ENCODE measurements at places on chromosomes 3 and 15.

GRCh38 chr3:195254454-195255175 is 16.3 kb downstream of the XXYLT1 start:
- no peak for DNase-seq

DNA sequence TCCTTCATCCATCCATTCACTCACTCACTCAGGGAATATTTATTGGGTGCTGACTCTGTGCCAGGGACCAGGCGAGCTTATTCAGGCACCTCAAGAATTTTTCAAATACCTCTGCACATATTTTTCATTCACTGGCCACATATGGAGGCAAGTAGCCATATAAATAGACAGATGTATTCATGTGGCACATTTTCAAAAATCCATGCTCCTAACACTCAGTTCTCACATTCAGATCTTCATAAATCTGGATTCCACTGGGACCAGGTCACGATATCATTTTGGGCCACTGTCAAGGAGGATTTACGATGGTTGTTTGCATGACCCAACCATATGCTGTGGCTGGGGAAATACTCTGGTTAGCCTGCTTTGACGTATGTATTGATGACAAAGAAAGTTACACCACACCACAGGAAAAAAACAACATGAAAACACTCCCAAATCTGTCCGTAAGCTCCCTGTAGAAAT is 241.8 kb upstream of the LRTM1 start:
- DNase-seq: no peak

GRCh38 chr3:127784283-127784682 is 38.0 kb downstream of the MGLL start:
- DNase-seq: no peak

DNA sequence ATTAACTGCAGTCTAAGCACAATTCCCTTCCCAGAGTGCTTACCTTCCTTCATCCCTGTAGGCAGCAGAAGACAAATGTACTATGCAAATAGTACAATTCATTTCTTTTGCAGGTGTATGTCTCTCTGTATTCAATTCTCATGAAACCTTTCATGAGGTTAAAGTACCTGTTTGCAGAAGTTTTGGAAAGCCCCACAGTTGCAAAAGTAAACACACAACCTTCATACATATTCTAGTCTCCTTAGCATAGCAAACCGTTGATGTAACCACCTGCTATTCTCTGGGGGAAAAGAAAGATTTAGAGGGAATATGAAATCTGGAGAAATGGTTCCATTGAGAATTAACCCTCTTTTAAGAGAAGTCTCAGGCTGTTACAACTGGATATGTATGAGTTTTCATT is 200.3 kb upstream of the SUCLG2 start:
- DNase-seq: no peak

DNA sequence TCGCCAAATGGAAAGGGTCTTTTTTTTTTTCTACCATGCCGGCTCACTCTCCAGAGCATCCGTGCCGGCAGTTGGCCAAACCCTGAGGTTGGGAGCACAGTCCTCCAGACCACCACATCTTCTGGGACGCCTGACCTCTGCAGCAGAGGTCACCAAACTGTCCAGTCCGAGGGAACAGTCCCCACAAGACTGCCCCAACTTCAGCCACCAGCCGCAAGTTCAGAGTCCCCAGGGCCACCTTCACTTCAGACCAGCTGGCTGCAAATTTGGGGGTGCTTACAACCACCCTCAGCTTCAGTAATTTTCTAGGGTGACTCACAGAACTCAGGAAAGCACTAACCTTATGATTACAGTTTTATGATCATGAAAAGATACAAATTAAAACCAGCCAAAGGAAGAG is 28.9 kb downstream of the PLA2G4D start:
- no peak for DNase-seq

DNA sequence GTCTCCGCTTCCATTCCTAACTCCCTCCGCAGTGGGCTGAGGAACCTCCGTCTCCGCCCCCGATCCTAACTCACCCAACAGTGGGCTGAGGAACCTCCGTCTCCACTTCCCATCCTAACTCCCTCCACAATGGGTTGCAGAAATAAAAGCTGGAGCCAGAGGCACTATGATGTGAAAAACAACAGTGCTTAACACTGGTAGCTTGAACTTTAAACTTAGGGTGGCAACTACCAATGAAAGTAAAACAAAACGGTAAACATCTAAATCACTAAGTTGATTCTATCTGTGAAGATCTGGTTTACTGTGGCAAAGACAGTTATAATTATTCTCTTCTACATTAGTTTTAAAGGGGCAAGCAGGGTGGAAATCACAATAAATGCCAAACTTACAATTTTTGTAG is 25.9 kb upstream of the GP5 start:
- DNase-seq: no peak

- no peak for DNase-seq
Measured at GRCh38 chr3:24311881-24312280, 182.8 kb downstream of the THRB start.

DNA sequence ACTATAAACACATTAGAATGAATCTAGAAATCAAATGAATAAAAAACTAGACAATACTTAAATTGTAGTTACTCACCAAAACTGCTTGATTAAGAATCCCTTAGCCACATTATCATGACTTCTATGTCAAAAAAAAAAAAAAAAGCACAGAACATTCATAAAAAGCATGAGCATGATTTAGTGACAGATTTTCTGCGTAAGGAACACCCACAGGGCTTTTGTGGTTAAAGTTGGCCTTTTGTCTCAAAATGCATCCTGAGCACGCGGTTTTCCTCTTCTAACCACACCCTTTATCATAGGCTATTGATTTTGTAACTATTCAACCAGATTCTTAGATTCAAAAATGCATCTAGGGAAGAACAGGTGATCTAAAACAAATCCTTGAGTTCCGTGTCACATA is 334.0 kb upstream of the NR2F2 start:
- DNase-seq: peak; percentile 1

- peak; percentile 47 for DNase-seq
Measured at GRCh38 chr3:37897763-37898162, 36.1 kb downstream of the CTDSPL start.

DNA sequence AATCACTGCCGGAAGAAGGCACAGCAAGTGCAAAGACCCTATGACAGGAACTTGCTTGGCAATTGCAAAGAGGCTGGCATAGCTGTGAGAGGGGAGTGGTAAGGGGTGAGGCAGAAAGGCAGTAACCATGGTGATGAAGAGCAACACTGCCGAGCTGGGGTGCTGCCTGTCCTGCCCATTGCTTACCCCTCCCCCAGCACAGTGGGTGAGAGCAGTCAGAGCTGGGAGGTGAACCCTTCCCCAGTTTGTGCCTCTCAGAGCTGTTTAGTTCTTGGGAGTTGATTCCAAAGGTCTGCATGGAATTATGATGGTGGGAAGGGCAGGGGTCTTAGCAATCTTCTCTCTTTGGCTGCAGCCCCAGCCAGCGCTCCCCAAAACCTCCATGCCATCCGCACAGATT is 8.8 kb downstream of the TYRO3 start:
- no peak for DNase-seq

DNA sequence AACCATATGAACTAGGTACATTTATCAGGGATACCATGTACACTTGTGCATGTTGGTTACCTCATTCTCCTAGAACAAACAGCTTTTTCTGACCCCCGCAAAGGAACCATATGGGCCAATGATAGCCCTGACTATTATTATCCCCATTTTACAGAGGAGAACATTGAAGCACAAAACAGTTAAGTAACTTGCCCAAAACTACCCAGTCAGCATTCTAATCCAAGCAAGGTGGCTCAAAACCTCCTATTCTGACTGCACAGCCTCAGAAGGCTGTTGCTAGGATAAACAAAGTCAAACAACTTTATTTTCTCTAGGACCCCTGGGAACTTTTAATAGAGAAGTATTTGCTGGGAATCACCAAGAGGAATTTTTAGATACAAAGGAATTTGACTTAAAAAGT is 36.7 kb downstream of the CFAP44 start:
- DNase-seq: no peak

DNA sequence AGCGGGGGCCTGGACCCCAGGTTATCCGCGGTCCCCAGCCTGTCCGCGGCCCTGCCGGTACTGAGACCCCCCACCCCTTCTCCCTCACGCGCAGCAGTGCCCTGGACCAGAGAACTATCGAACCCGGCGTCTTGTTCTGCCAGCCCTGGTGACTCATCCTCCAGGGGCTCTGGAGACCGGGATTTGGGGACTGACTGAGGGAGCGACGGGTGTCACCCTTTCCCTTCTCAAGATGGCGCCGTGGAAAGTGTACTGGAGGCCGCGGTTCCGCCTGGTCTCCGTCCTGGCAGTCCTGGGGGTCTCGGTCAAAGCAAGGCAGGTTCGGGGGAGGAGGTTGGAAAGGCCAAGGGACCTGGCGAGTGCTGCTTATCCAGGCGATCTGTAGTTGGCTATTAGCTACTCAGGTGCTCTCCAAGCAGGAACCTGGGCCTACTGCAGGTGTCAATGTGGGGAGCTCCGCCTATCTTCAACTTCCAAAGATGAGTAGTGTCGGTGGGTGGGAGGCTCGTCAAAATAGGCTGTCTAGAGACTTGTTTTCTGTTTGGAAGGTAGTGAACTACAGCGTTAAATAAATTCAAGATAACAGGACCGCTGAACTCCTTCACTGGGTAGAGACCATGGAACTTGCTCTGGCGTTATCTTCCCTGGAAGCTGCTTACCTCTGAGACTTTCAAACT is 790 bp downstream of the RAB5A start:
- DNase-seq: peak; percentile 60

DNA sequence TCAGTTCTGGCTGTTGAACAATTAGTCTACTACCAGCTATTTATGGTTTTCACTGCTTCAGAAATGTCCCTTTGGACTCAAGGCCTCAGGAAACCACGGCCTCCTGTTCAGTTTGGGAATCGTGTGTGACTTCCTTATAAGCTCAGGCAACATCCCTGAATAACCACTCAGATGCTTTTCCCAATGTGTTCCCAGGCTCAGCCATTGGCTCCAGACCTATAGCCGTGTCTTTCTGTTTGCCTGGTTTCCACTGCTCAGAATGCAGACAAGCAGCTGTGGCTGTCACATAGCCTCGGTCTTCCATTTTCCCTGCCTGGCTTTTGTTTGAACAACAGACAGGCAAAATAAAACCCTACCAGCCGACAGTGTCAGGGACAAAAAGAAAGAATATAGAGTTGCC is 63.2 kb upstream of the ATP2B2 start:
- DNase-seq: no peak

GRCh38 chr3:130480736-130481135 is 36.2 kb upstream of the COL6A6 start:
- DNase-seq: peak; percentile 31

- no peak for DNase-seq
Measured at GRCh38 chr3:108736821-108737220, 20.4 kb downstream of the RETNLB start.

GRCh38 chr3:181921220-181921619 is 209.5 kb downstream of the SOX2 start:
- no peak for DNase-seq

DNA sequence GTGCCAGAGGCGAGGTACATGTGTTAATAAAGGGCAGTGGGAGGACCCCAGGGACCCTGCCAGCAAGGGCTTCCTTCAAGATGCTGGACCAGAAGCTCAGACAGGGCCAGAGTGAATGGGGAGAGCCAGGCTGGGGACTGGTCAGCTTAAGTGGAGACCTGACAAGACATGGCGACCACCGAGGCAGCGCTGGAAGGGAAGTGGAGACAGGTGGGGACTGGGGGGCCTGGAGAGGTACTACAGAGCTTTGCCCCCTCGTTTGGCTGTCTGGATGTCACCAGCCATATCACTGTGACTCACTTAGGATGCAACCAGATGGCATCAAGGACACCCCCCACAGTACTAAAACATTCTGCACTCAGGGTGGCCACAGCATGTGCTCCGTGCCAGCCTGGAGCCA is 97.9 kb downstream of the ADCY5 start:
- DNase-seq: no peak

DNA sequence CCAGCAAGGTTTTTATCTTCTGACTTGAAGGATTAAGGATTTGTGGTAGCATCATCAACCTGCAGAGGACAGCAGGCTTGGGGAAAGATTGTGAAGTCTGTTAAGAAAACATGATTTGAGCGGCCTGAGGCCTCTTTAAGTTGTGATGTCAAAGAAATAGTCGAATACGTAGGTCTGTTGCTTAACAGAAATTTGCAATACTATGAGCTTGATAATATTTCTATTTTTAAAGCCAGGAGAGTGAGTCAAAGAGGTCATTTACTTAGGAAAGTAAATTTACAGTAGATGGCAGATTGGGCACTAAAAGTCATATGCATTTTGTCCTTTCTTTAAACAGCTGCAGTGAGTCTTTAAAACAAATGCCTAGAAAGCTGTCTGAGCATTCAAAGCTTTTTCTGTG is 336.3 kb downstream of the DIPK2A start:
- DNase-seq: no peak

DNA sequence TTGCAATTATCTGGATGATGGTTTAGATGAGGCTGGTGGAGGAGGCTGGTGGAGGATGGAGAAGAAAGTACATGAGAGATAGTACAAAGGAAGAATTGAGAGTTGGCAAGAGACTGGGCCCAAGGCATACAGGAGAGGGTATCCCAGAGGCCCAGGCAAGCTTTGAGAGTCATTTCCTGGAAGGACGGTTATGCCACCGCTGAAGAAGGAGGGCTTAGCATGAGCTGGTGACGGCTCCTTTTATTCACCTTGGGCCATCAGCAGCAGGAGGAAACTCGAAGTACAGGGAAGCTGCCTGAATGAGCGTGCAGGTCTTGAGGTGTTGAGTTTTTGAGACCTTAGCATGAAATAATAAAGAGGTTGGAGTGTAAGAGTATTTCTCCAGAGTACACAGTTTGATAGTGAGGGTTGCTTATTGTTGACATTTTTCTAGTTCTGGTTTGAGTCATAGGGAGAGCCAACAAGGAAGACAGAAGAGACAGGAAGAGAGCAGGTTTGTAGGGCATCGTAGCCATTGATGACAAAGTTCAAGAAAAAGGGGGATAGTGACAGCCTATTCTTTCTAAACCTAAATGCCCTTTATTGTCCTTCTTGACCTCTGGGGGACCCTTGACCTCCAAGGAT is 13.8 kb downstream of the THSD4 start:
- DNase-seq: no peak

DNA sequence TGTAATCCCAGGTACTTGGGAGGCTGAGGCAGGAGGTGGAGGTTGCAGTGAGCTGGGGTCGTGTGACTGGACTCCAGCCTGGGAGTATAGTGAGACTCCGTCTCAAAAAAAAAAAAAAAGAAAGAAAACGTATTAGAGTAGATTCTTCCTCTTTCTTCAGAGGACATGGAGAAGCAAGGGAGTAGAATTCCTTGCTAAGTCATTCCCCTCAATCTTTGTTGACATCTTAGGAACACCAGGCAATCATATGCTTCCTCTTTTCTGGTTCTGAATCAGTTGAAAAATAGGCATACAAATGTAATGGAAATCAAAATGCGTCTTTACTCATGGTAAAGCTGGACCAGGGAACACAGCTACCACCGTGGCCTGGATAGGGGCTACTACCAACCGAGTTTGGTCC is 38.3 kb upstream of the ATOSA start:
- DNase-seq: no peak

- peak; percentile 50 for DNase-seq
Measured at GRCh38 chr3:45994419-45995235, 997 bp downstream of the FYCO1 start.

Data from hematopoietic multipotent progenitor cell treated with erythropoietin and hydrocortisone succinate and interleukin-3 and kit ligand, for 8 days (in vitro differentiated cells).